Hair follicle dermal papilla cell (primary cell): ENCODE measurements at places on chromosomes 13 and 19. TPM values are rescaled to one million over a fixed set of nuclear protein-coding genes. Genes with fewer than 3 reads are reported as not detected.

The KLF12 gene
- 14.2 and 18.2 TPM in 2 replicates for total RNA-seq

The MBD3L3 gene
- not detected in 2 replicates for total RNA-seq

The ZNF724 gene
- 2.3 and 2.8 TPM in 2 replicates for total RNA-seq

The GARIN5A gene
- total RNA-seq = 0.32 TPM in 1 of 2 replicates, not detected in the other

The SLC15A1 gene
- total RNA-seq = 0.12 TPM in 1 of 2 replicates, not detected in the other

The ATXN8OS gene
- not detected in 2 replicates for total RNA-seq
